ENCODE measurements at places on chromosomes 1 and 21. TPM values are rescaled to one million over a fixed set of nuclear protein-coding genes. Genes with fewer than 3 reads are reported as not detected.

The FCAMR gene
- not detected for total RNA-seq

The KRTAP13-2 gene
- not detected for total RNA-seq

The WNT3A gene
- total RNA-seq, result 0.14 TPM

The RBBP5 gene
- total RNA-seq, result 10.2 TPM

The WLS gene
- total RNA-seq, result 37.3 TPM

The C1orf50 gene
- 0.60 TPM for total RNA-seq

The TFF2 gene
- total RNA-seq, result not detected

The MAGI3 gene
- 10.9 TPM for total RNA-seq

The AMY1A gene
- not detected for total RNA-seq

The PAFAH2 gene
- total RNA-seq, result 12.6 TPM

The FNDC5 gene
- not detected for total RNA-seq

The NECTIN4 gene
- total RNA-seq, result 50.0 TPM

The SYPL2 gene
- total RNA-seq, result not detected

The FAAH gene
- total RNA-seq, result 20.8 TPM

The CYP4Z1 gene
- not detected for total RNA-seq

The ANXA9 gene
- total RNA-seq, result 1.4 TPM

The RPE65 gene
- total RNA-seq, result not detected

The SLC9A1 gene
- total RNA-seq, result 35.2 TPM

The PKLR gene
- not detected for total RNA-seq

The CD5L gene
- total RNA-seq, result not detected

The KRTAP19-4 gene
- total RNA-seq, result not detected

The GPATCH3 gene
- total RNA-seq, result 21.1 TPM

The FOXD2 gene
- 0.14 TPM for total RNA-seq

The LEPR gene
- 6.3 TPM for total RNA-seq

The KCNA3 gene
- not detected for total RNA-seq

The DIPK1A gene
- total RNA-seq, result 13.2 TPM

The FAM163A gene
- not detected for total RNA-seq

The ZFP69B gene
- total RNA-seq, result 2.6 TPM

The PADI3 gene
- 2.3 TPM for total RNA-seq

The CHTOP gene
- 46.6 TPM for total RNA-seq

The PAQR6 gene
- total RNA-seq, result 0.71 TPM

The OVAAL gene
- not detected for total RNA-seq

The OPRD1 gene
- not detected for total RNA-seq

The TFB2M gene
- total RNA-seq, result 13.8 TPM

The FAM177B gene
- not detected for total RNA-seq

The FMOD gene
- 0.05 TPM for total RNA-seq

The CRTC2 gene
- 15.9 TPM for total RNA-seq

The ERG gene
- not detected for total RNA-seq

The PINK1 gene
- total RNA-seq, result 34.6 TPM

The CCDC28B gene
- total RNA-seq, result 19.6 TPM

The KCNH1 gene
- total RNA-seq, result not detected

The ADAMTSL4 gene
- 14.4 TPM for total RNA-seq

The CR1L gene
- total RNA-seq, result not detected

The ITGB2 gene
- total RNA-seq, result 0.42 TPM

The BEND5 gene
- total RNA-seq, result 0.07 TPM

The C8B gene
- total RNA-seq, result not detected

The TEX38 gene
- not detected for total RNA-seq

The BNIPL gene
- 30.5 TPM for total RNA-seq

The IGSF21 gene
- not detected for total RNA-seq

The RBM11 gene
- 0.35 TPM for total RNA-seq

The CFHR1 gene
- total RNA-seq, result not detected

The SPRR1B gene
- total RNA-seq, result 2,304 TPM

The ERICH3 gene
- total RNA-seq, result not detected

The TSPEAR gene
- total RNA-seq, result not detected

The SPEN gene
- 14.4 TPM for total RNA-seq

The ATAD3C gene
- 0.14 TPM for total RNA-seq

Measured in airway epithelial cell (primary cell).